CD4-positive, alpha-beta T cell treated with Interleukin-17A for 1 hour (primary cell): ENCODE measurements at places on chromosomes 3 and 15.

DNA sequence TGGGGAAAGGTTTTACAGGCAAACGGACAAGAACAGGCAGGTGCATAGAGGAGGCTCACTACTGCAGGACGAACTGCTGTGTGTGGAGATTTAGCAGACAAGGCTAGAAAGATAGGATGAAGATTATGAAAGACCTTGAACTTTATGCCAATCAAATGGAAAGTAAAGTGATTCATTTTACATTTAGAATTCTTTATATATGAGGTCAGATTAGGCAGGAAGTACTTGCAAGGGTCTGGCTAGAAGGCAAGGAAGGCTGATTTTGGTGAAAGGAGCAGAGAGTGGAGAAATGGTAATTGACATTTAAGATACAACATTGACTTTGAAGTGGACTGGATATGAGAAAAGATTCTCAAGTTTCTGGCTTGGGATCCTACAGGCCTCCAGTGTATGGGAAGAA, 33.6 kb downstream of the PLSCR4 start:
- DNase-seq, result no peak

DNA sequence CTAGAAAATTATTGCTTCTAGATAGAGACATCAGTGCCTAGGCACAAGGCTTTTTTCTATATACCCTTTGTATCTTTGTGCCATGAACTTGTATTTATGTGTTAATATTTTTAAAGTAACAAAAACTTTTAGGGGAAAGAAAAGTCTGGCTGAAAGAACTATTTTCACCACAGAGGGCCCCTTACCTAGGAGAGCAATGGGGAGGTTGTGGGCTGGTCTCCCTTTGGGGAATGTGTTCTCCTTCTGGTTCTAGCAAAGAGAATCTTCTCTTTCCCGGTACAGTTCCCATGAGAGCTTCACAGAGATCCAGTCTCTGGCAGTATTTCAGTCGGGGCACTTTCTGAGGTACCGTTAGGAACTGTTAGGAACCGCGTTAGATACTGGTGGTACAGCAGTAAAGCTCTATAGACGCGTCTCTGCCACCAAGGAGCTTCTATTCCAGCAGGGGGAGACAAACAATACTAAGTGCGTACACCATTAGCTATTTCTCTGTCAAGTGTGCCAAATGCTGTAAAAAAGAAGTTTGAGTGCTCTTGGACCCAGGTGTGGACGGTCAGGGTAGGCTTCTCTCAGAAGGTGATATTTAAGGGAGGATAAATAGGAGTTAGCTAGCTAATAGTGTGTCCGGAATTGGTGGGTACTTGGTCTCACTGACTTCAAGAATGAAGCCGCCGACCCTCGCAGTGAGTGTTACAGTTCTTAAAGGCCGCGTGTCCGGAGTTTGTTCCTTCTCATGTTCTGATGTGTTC, 4.6 kb upstream of the EPB42 start:
- peak; percentile 65 for DNase-seq

GRCh38 chr3:67018105-67018788, 20.1 kb downstream of the KBTBD8 start:
- DNase-seq, result no peak

DNA sequence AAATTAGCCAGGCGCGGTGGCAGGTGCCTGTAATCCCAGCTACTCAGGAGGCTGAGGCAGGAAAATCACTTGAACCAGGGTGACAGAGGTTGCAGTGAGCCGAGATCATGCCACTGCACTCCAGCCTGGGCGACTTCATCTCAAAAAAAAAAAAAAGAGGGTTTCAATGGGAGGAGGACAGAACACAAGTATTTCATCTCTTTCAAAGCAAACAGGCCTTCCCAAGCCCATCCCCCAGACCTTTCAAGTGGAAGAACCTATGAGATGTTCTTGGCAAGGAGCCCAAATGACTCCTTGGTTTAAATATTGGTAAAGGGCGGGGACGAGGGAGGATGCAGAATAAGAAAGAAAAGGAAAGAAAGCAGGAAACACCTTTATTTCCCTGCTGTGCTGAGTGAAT, 62.2 kb upstream of the MCF2L2 start:
- DNase-seq, result peak; percentile 7

DNA sequence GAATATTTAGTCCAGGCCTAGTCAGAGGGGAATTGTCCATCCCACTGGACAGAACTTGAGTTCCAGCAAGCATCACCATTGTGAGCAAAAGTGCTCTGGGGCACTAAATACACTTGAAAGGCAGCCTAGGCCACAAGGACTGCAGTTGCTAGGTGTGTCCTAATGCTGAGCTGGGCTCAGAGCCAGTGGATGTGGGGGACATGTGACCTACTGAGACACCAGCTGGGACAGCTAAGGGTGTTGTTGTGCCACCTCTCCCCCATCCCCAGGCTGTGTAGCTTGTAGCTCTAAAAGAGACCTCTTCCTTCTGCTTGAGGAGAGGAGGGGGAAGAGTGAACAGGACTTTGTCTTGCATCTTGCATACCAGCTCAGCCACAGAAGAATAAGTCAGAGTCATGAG, 120.9 kb downstream of the DTWD1 start:
- DNase-seq, result no peak

- DNase-seq, result no peak
Observed at GRCh38 chr3:111729087-111729846, 129.8 kb upstream of the PHLDB2 start.
